CD4-positive, alpha-beta T cell treated with Interleukin-12 subunit alpha and Interleukin-12 subunit beta, for 1 hour (primary cell): ENCODE measurements at places on chromosomes 6 and 20.
A peak's percentile ranks its signal among the peaks of the same experiment; 100 is the strongest.

GRCh38 chr6:1766654-1767053 lies 156.9 kb downstream of the FOXC1 start:
- DNase-seq: no peak

DNA sequence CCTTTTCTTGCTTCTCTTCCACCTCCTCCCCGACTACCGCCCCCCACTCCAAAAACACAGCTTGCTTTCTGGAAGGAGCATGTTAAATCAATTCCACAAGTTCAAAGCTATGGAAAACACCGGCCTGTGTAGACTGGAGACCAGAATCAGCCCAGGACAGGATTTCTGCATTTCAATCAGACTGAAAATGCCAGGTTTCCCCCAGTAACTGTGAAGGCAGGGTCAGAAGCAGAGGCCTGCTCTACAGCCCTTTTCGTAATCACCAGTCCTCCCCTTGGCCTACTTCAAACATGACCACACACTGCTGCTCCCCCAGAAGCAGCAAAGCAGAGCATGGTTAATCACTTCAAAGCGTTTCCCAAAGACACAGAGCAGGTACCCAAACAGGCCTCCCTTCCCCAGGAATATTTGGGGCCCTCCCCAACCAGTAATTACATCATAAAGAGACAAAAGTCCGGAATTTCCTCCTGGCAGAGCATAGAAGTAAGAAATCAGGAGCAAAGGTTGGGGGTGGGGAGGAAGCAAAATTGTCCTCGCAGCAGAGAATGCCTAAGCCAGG lies 38.4 kb downstream of the ZMYND8 start:
- no peak for DNase-seq

- DNase-seq: no peak
These were observed 174.9 kb upstream of the PRND start for GRCh38 chr20:4546786-4547185.

- no peak for DNase-seq
These were observed 33.9 kb upstream of the PIM1 start for GRCh38 chr6:37135835-37136694.

DNA sequence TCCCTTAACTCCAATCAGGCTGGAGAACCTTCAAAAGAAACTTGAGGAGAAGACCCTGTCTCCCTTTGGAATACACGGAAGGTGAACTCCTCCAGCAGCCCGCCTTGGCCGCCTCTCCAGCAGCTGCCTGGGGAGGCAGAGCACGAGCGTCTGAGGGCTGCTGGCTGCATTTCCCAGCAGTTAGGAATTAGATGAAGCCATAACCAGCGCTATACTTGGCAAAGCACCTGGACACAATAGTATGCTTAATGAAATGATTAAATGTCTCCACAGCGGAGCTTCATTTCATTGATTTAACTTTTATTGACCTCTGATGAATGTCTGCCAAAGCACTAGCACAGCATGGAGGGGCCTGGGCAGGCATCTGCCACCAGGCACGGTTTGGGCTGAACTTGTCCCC lies 73.5 kb downstream of the TMEM242 start:
- no peak for DNase-seq

DNA sequence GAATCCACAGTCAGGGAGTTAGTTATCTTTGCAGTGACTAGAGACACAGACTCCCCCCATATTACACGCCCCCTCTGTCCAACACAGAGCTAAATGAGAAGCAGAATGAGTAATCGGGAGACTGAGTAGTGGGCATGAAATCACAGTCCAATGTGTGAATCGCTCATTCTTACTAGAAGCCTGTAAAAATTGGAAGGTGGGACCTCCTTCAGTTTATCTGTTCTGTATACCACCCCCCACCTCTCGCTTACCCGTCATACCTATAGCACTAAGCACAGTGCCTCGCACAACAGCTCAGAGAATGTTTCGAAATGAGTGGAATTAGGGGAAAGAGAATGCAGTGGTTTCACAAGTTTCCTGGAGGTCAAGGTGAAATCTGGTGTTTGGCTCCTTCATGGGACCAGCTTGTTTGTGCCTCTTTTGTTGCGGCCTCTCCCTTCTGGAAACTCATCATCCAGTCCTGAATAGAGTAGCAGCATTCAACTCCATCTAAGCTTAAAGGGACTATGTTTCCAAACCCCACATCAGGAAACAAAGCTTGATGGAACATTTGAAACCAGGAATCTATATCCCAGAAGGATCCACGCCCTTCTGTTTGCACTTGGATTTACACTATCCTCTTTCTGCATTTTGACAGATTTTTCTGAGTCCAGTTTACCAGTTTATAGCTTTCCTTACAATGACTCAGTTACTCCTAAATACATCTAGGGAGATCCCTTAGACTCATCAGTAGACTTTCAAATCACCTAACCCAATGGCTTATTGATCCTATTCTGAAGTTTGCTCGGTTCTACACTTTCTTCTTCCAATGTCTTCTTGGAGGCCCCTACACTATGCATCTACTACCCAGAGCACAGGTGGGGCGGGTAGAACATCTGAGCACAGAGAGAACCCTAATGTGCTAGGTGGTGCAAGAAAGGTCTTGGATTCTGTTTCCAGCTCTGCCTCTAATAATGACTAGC lies 59.2 kb upstream of the PIM1 start:
- no peak for DNase-seq

GRCh38 chr20:42492290-42492689 lies 697.4 kb downstream of the PTPRT start:
- no peak for DNase-seq

DNA sequence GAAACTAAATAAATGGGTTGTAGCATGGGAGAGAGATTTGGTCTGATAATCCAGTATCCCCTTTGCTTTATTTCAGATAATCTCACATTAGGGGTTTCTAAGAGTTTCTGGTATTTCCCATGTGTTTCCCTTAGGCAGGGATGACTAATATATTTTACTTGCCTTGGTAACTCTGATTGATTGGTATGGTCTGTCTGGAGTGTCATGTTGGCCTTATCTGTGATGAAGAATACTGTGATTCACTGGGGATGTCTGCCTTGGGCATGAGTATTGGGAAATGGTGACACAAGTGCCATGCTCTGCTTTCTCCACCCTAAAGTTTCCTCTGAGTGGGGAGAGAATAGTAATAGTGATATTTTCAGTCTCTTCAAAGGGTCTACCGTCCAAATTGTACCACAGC lies 10.1 kb downstream of the SLC22A2 start:
- no peak for DNase-seq

- no peak for DNase-seq
These were observed 158.2 kb upstream of the PRND start for GRCh38 chr20:4563534-4563933.

DNA sequence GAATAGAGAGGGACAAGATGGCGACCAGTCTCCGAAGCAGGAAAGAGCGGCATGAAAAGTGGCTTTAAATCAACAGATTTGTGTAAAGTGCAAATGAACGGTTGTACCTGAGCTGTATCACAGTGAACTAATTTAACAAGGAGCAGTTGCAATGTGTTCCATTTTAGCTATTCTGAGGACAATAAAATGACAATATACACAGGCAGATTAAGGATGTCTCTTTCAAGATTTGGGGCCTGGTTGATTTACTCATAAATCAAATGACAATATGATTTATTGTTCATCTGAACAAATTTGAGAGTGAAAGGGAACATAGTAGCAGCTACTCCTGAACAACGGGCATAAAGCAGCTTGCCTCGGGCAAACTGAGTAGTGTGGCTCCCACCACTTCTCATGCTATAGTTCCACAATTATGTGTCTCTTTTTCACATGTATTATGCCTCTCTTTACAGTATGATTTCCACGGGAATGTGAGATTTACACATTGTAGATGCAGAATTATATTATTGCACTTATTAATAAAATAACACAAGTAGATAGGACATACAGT lies 204.1 kb upstream of the AGPAT4 start:
- DNase-seq: no peak

GRCh38 chr6:34657307-34657978 lies 39.1 kb downstream of the ILRUN start:
- peak; percentile 49 for DNase-seq

GRCh38 chr6:34030831-34031624 lies 114.9 kb downstream of the GRM4 start:
- no peak for DNase-seq

DNA sequence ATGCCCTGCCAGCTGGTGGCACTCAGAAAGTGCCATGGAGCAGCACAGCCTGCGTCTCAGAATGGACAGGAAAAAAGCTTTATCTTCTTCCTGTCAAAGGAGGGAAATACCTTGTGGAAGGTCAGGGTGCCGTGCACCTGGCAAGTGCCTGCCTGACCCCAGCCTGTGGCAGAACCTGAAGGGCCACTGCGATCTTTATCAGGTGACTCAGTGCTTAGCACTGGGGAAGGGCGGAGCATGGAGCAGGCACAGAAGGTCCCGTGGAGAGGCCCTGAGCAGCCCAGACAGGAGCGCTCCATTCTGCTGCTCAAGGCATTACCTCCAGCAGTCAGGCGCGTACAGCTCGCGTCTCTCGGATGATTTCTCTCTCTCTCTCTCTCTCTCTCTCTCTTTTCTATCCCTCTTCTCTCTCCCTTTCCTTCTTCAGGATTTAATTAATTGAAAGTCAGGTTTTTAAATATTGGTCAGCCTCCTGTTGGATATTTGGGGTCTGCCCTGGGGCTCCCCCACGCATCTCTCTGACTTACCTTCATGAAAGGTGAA lies 31.7 kb downstream of the FOXC1 start:
- no peak for DNase-seq

GRCh38 chr20:58688840-58689239 lies 3.8 kb upstream of the NPEPL1 start:
- no peak for DNase-seq

- peak; percentile 4 for DNase-seq
These were observed 442.3 kb downstream of the CDC5L start for GRCh38 chr6:44829836-44830235.

DNA sequence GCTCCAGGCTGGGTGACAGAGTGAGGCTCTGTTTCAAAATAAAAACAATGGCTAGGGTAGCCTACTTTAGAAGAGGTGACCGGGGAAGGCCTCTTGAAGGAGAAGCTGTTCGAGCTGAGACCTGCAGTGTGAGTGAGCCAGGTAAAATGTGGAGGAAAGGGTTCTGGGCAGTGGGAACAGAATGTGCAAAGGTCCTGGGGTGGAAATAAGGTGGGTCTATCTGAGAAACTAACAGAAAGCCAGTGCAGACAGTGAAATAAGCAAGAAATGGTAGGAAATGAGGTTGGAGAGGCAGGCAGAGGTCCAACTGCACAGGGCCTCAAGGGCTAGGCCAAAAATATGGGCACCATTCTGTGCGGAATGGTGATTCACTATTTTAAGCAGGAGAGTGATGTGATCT lies 53.4 kb downstream of the BPIFB1 start:
- no peak for DNase-seq

DNA sequence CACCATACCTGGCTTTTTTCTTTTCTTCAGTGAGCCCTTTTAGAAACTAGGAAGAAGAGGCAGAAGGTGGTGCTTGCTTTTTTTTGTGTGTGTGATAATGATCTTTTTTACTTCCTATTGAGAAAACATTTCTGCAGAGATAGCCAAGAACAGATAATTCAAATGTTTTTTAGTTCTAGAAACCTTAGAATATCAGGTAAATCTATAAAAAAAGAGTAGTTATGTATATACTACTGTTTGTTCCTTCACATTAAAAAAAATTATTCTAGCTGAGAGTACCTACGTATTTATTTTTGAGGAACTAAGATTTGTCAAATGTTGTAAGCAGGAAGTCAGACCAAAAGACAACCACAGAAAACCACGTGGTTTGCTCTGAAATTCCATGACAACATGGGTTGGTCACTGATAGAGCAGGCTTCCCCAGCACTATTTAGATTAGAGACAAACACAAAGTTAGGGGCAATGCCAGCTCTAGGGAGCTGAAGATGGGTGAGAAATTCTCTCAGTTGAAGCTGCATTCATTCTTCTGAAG lies 12.8 kb downstream of the STK4 start:
- DNase-seq: peak; percentile 87

- no peak for DNase-seq
These were observed 83.4 kb downstream of the ELOVL4 start for GRCh38 chr6:79864001-79864400.

GRCh38 chr6:99426451-99426757 lies 1.3 kb upstream of the PNISR start:
- no peak for DNase-seq

- DNase-seq: no peak
These were observed 30.2 kb downstream of the CCDC170 start for GRCh38 chr6:151524059-151524458.
